ENCODE measurements at places on chromosomes 2 and 18. TPM values are rescaled to one million over a fixed set of nuclear protein-coding genes. Genes with fewer than 3 reads are reported as not detected.

Gene GAL3ST2
- total RNA-seq = not detected

Gene NMUR1
- not detected for total RNA-seq

Gene ALLC
- not detected for total RNA-seq

GRCh38 chr2:121663434-121663833 lies 14.2 kb upstream of the CLASP1 start:
- DNase-seq = no peak

- DNase-seq = no peak
These were observed 381.6 kb downstream of the SUCLG1 start for GRCh38 chr2:84077496-84077895.

GRCh38 chr2:17636257-17636656 lies 95.8 kb downstream of the VSNL1 start:
- DNase-seq = no peak

DNA sequence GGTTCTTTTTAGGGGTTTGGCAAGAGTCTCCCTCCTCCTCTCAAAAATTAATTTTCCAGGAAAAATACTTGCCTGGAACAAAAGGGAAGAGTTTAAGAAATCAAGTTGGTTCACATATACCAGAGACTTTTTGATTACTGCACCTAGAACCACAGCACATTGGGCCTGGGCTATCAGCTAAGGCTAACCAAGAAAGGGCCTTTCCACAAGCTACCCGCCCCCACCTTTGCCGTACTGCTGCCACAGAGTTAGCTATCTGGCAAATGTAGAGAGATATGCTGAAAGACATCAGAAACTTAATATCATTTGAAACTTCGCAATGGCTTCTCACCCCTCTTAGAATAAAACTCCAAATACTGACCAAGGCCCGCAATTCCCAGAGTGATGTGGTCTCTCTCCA lies 76.9 kb downstream of the AAK1 start:
- no peak for DNase-seq

GRCh38 chr2:179234658-179235240 lies 29.9 kb downstream of the SESTD1 start:
- DNase-seq = no peak

GRCh38 chr2:17083902-17084301 lies 418.3 kb upstream of the CYRIA start:
- DNase-seq = no peak

- no peak for DNase-seq
These were observed 53.9 kb downstream of the TNFRSF11A start for GRCh38 chr18:62379051-62379450.

GRCh38 chr2:85399183-85399455 lies 11.0 kb downstream of the CAPG start:
- no peak for DNase-seq

Measured in kidney epithelial cell (primary cell).